Umbilical cord (tissue), 2 donors: ENCODE measurements at places on chromosomes 12 and 14. TPM values are rescaled to one million over a fixed set of nuclear protein-coding genes. Genes with fewer than 3 reads are reported as not detected.

- DNase-seq = no peak
These were observed 38.4 kb upstream of the FGD4 start for GRCh38 chr12:32360956-32361355.

The CCDC198 gene
- 2.2 TPM for total RNA-seq

DNA sequence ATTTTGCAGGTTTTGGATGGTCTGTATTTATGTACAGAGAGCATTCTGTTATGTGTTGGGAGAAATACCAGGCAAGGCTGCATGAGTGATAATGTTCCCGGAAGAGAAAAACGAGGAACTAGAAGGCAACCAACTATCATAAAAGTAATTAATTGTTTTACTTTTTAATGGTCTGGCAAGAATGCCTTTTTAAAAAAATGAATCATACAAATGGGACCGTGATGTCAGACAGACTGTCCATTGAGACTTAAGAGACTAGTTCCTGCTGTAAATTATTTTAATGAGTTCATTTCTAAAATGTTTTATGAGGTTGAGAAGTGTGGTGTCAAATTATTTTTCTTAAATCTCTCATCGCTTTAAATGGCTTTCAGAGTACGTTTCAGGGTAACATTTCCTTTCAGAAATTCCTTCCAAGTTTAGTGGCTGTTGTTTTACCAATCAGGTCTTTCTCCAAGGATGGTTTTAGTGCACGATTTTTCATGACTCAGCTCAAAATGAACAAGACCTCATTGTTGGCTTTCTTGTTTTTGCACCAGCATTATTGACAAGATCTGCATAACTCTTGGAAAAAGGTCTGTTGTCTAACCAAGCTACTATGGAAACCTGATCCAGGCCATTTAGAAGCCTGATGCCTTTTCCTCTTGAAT lies 86.1 kb upstream of the ARHGAP5 start:
- DNase-seq = peak; percentile 69

The TAS2R50 gene
- total RNA-seq = 5.8 TPM

The ACSS3 gene
- total RNA-seq = 32.0 TPM

- DNase-seq = peak; percentile 64
These were observed 1.3 kb downstream of the BAZ2A start for GRCh38 chr12:56628671-56629458.

DNA sequence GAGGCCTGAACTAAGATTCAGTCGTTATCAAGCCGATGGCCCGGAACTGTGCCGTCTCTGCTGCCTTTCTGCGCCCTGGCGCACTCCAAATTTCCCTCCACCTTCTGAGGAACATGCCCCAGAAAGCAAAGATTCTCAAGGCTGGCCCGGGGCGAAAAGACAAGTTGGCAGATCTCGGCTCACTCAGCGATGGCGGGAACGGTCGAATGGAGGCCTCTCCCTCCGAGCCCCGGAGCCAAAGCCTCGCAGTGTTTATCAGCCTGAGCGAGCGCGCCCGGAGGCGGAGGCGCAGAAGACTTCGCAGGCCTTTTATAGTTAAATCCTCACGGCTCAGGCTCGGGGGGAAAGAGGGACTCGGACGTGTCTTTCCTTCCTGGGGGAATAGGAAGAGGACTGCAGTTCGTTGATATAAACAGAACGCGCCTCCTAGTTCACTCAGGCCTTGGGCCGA lies 5.6 kb downstream of the TBX5 start:
- DNase-seq = peak; percentile 21

DNA sequence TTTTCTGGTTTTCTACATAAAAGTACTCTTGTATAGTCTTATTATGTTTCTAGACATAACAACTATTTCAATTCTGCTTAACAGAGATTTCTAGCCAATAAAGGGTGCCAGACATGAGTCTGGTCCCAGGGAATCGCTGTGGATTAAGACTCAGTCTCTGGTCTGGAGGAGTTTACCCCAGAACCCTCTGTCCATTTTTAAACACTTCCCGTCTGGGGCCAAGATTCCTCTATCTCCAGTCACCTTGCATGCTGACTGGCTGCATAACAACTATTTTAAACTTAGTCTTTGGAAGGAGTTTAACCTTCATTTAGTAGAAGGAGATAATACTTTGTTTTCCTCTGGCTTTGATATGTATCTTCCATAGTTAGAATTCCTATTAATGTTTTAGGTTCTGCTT lies 163.1 kb upstream of the IFNG-AS1 start:
- DNase-seq = peak; percentile 86

GRCh38 chr12:130499474-130499873 lies 161.8 kb downstream of the PIWIL1 start:
- DNase-seq = no peak

The OR6C75 gene
- total RNA-seq = 3.9 TPM

- peak; percentile 59 for DNase-seq
These were observed 14.4 kb downstream of the FGD6 start for GRCh38 chr12:95202691-95203486.

GRCh38 chr14:57087841-57088240 lies 180.9 kb downstream of the EXOC5 start:
- no peak for DNase-seq

The TMTC2 gene
- total RNA-seq = 37.3 TPM

DNA sequence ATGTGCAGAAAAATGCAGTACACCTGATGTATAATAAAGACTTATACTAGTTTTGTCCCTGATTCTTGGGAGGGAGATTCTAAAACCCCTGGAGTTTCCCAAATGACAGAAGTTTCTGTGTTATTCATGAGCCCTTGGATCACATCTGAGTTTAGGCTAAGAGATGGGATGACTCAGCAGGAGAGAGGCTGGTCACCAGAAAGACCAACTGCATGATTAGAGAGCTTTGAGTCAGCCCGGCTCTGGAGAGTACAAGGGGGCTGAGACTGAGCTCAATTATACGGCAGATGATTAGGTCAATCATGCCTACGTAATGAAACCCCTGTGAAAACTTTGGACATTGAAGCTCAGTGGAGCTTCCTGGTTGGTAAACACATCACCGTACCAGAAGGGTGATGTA lies 174.2 kb downstream of the SSPN start:
- peak; percentile 61 for DNase-seq

DNA sequence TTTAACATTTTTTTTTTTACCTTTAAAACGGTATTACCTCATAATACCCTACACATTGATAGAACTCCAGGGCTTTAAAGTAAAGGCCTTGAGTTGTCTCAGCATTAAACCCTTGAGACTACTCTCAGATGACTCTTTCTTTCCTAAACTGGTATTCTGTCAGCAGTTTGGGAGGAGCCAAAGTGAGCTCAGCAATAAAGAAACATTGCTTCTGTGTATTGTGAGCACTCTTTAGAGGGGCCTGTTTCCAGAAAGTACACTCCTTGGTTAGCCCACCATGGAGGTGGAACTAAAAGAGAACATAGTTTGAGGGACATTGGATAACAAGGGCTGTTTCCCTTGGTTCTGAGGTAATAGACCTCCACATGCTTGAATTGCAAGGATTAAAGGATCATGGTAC lies 20.4 kb downstream of the MAP3K12 start:
- DNase-seq = no peak

- no peak for DNase-seq
These were observed 93.5 kb upstream of the CEP83 start for GRCh38 chr12:94553130-94553519.

DNA sequence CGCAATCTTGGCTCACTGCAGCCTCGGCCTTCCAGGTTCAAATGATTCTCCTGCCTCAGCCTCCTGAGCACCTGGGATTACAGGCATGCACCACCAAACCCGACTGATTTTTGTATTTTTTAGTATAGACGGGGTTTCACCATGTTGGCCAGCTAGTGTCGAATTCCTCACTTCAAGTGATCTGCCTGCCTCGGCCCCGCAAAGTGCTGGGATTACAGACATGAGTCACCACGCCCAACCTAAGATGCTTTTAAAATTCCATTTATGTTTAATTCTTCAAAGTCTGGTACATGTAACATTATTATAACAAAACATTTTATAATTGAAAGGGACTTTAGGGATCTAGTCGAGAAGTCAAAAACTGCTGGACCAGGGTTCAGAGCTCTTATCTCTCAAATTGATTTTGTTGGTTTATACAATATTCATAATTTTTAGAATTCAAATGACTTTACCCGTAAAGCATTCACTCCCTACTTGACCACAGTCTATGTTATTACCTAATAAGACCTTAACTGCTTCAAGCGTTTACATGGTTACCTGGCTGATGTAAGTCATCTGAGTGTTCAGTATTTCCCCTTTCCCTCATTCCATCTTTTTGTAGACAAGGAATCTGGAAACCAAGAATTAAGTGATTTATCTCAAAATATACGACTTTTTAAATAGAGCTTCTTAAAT lies 28.2 kb downstream of the RAP1B start:
- no peak for DNase-seq

DNA sequence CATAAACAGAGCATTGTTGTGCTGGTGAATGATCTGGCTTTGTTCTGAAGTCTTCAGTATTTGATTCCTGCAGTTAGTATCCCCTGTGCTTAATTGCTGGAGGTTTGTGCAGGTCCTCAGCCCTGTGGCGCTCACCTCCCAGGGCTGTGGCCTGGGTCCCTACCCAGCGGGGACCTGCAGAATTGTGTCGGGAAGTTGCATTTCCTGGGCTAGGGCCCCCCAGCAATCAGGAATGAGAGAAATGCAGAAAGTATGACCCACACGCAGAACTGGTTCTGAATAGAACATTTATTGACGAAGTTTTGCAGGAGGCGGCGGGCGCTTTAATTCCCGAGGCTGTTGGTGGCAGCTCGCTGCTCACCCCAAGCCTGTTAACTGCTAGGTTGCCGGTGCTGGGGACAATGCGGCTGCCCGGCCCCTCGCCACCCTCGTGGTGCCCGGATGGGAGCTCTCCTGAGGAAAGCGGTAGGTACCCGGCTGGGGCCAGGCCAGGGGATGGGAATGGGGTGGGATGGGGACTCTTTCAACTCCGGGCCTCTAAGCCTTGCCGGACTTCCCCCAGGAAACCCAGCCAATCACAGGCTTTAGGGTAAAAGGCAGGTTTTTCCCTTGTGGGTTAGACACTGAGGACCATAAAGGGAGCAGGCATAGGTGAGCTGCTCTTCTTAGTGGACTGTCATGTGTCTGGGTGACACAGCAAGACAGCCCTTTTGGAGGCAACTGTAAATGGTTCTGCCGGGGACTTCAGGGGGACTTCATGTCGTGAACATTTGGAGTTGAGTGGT lies 11.6 kb downstream of the PLEKHG3 start:
- peak; percentile 45 for DNase-seq

DNA sequence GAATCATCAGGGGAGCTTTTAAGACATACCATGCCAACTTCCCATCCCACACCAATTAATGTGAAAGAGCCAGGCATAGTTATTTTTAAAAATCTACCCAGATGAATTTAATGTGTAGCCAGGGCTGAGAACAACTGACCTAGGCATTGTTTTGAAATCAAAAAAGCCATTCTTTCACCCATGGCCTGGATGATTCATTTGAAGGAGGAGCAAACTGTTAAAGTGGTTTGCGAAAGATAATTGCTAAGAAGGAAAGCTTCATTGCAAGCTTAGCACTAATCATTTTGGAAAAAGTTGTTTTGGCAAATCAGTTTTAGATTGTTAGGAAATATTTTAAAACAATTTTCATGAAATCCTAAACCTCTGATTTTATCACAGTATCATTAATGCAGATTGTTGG lies 2.1 kb upstream of the GTSF1 start:
- DNase-seq = no peak

DNA sequence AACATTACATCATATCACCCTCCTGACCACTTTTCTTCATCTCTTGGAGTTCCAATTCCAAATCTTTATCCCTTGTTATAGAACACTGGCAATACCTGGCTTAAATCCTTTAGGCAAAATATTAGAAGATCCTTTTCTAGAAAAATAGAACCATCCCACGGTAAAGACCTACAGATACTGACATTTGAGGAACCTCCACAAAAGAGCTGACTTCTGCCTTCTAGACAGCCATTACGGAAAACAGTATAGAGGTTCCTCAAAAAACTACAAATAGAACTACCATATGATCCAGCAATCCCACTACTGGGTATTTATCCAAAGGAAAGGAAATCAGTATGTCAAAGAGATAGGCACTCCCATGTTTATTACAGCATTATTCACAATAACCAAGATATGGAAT lies 241.7 kb upstream of the AMIGO2 start:
- DNase-seq = no peak

GRCh38 chr14:105471297-105471821 lies 3.3 kb upstream of the CRIP2 start:
- DNase-seq = peak; percentile 30

DNA sequence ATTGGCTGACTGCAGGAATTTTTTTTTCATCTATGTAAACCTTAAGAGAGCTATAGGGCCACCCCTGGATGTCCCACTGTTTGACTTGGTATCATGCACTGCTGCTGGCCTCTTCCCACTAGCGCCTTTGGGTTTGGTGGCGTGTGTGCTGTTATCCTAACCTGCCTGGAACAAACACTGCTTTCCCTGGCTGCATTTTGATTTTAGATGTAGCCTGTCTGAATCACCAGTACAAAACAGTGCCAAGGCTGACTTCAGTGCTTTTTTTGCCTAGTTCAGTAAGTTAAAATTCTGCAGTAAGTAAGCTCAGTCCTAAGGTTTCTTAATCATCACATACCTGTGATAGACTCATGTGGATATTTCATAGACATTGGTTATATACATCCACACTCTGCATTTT lies 99.2 kb downstream of the EML1 start:
- no peak for DNase-seq

- no peak for DNase-seq
These were observed 11.2 kb upstream of the TCP11L2 start for GRCh38 chr12:106291342-106291741.

DNA sequence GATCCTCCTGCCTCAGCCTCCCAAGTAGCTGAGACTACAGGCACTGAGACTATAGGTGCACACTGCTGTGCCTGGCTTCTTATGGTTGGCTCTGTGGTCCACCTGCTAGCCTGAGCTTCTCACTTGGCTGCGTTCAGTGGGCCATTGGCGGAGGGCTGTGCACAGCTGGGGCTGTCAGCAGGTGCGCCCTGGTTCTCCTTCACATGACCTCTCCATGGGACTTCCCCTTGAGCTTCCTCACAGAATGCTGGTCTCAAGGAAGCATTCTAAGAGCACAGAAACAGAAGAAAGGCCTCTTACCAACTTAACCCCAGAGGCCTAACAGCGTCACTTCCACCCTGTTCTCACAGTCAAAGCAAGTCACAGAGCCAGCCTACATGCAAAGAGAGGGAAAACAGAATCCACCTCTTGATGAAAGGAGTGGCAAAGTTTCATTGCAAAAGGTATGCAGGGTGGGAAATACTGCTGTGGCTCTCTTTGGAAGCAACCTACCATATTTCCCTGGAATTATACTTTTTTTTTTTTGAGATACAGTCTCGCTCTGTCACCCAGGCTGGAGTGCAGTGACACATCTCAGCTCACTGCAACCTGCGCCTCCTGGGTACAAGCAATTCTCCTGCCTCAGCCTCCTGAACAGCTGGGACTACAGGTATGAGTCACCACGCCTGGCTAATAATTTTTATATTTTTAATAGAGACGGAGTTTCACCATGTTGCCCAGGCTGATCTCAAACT lies 9.3 kb downstream of the RILPL2 start:
- DNase-seq = no peak

DNA sequence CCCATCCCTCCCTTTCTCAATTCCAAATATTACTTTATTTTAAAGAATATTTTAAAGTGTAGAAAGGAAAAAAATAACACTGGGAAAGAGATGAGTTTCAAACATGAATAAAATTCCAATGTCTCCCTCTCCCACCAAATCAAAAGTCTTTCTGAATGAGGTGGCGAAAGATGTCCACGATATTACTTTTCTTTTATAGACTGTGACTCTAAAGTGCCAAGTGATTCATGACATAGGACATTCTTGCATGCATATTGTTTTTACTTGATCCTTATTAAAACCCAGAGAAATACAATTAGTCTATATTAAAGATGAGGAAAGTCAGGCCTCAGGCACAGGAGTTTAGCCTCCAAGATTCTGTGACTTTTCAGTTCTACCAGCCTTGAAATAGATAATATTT lies 16.0 kb upstream of the LUM start:
- DNase-seq = no peak

- DNase-seq = peak; percentile 61
These were observed 39.4 kb downstream of the STAB2 start for GRCh38 chr12:103626498-103626897.
